ENCODE measurements at places on chromosomes 7 and 10.

DNA sequence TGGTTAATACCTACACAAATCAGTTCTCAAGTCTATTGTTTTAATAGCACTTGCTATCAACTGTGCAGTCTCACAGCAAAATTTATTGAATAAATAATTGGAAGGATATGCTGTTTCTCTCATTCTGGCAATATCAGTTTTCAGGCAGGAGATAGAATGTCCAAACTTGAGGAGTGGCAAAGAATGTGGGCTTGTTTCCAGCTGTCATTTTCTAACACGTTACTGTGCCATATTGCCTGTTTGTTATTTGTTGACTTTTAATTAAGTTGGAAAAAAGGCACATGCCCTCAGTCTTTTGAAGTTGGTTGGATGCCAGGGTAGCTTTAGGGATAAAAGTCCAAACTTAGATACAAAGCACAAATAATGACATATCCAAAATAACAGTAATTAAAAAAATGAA is 52.2 kb downstream of the MAGI2 start:
- DNase-seq = no peak

- DNase-seq = no peak
Measured at GRCh38 chr10:5891009-5891408, 966 bp downstream of the FBH1 start.

GRCh38 chr7:113752689-113753088 is 166.1 kb downstream of the PPP1R3A start:
- no peak for DNase-seq

DNA sequence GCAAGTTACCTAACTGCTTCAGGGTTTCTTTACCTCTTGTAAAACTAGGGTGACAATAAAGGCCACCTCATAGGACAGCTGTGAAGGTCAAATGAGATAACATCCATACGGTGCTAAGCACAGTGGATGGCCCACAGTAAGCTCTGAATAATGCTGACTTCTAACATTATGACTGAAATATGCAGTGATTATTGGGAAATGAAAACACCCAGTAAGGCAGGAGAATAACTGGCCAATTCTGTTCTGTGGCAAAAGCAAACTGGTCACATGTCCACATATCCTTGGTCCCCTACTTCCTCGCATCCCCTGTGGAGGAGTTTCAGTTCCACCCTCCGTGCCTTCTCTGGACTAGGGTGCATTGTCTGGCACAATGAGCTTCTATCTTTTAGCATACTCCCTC is 1.4 kb downstream of the CUBN start:
- DNase-seq = no peak
